ENCODE measurements at places on chromosomes 5 and 9.

DNA sequence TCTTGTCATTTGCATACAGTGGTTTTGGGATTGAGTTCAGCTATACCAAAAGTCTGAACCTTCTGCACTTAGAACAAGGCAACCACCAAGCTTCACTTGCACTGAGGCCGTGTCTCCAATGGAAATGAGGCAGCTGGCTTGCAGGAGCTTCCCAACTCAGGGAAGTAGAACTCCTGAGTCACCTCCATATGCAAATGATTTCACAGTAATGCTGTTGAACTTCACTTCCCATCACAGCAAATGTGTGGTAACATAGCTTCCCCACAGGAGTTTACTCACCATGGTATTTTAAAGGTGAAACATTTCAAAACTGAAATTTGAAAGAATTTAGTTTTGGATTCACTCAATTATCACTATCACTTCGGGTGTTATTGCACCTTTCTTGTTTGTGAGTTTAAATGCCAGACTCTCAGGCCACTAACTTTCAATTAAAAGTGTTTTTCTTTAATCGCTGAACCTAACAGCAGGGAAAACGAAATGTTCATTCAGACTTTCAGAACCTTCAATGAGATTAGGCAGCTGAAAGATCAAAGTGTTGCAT is 9.0 kb downstream of the CD274 start:
- DNase-seq = peak; percentile 53

- no peak for DNase-seq
Measured at GRCh38 chr5:100444961-100445360, 90.2 kb upstream of the FAM174A start.

GRCh38 chr5:116992681-116993080 is 418.1 kb upstream of the SEMA6A start:
- DNase-seq = no peak

- DNase-seq = no peak
Measured at GRCh38 chr9:121604654-121605053, 46.8 kb upstream of the DAB2IP start.

DNA sequence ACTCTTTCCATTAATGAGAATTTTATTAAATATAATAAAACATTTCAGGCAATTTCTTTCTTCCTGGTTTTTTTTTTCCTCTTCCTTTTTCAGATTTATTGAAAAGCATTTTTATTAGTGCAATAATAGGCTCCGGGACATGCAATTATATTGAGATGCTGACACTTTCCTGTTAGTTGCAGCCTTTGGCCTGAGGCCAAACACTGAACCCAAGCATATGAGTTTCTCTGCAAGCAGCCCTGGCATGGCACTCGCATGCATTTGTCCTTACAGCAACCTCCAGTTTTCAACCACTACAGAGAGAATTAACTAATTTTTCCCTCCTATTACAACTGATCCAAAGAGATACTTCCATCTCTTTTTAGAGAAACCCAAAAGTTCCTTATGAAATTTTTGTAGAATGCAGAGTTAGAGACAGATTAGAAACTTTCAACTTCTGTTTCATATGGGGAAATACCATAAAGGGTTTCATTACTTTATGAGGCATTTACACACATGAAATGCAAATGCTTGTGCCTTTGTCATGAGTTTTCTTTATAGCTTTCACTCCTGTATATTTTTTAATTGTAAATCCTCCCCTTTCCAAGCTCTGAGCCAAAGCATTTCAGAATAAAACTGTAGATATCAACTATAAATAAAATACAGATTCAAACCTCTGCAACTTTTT is 183.0 kb downstream of the CETN3 start:
- DNase-seq = no peak

DNA sequence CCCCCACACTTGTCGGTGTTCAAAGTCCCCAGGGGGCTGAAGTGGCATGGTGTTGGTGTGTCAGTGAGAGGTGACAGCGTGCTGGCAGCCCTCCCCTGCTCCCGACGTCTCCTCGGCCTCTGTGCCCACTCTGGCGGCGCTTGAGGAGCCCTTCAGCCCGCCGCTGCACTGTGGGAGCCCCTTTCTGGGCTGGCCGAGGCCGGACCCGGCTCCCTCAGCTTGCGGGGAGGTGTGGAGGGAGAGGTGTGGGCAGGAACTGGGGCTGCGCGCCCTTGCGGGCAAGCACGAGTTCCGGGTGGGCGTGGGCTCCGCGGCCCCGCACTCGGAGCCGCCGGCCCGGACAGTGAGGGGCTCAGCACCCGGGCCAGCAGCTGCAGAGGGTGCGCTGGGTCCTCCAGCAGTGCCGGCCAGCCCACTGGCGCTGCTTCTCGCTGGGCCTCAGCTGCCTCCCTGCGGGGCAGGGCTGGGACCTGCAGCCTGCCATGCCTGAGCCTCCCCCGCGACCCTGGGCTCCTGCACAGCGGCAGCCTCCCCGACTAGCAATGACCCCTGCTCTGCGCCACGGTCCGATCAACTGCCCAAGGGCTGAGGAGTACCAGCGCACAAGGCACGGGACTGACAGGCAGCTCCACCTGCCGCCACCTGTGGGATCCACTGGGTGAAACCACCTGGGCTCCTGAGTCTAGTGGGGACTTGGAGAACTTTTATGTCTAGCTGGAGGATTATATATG is 224.1 kb upstream of the RIOK2 start:
- DNase-seq = no peak

DNA sequence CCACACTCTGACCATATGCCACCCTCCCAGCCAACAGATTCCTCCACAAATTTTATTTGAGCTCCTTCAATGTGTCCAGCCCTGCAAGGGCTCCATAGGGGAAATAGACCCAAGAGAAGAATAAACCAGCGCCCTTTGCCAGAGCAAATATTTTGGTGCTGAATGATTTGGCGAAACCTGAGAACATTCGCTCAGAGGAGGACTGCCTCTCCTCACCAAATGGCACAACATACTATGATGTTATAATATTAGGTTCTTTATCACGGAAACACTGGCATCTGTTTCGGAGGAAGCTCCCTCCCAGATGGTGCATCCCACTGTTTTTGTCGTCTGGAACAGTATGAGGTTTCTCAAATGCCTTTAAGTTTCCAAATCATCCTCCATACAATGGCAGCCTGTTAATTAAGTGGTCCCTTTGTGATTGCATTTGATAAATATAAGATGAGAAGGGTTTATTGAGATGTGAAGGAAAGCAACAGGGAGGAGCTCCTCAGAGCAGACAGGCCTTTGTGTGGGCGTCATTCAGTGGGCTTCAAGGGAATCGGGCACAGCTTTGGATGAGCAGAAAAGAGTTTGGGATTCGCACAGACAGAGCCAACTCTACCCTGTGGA is 139.1 kb upstream of the ADRA1B start:
- no peak for DNase-seq

DNA sequence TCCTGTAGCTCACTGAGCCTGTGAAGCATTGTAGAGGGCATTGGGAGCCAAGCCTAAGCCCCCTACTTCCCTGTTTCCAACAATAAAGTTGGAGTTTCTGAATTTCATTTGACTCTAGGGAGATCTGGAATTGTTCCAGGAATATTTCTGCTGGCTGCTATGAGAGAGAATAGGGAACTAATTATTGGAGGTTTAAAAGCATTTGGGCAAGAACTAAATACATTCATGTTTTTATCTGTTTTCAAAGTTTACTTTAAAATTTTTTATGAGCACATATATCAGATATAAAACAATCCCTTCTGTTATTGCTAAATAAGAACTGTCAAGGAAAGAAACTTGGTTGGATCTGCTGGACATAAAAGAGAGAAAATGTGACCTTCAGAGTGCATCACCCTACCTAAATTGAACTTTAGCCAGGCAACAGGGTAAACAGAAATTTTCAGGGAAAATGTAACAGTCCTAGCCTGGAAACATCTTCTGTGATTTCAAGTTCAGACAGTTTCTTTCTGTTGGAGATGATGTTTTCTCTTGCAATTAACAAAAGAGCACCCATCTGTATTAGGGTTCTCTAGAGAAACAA is 19.3 kb upstream of the LECT2 start:
- no peak for DNase-seq

- DNase-seq = no peak
Measured at GRCh38 chr5:126263591-126264184, 159.5 kb upstream of the GRAMD2B start.

GRCh38 chr9:87766697-87767096 is 40.8 kb downstream of the CTSL start:
- peak; percentile 62 for DNase-seq

DNA sequence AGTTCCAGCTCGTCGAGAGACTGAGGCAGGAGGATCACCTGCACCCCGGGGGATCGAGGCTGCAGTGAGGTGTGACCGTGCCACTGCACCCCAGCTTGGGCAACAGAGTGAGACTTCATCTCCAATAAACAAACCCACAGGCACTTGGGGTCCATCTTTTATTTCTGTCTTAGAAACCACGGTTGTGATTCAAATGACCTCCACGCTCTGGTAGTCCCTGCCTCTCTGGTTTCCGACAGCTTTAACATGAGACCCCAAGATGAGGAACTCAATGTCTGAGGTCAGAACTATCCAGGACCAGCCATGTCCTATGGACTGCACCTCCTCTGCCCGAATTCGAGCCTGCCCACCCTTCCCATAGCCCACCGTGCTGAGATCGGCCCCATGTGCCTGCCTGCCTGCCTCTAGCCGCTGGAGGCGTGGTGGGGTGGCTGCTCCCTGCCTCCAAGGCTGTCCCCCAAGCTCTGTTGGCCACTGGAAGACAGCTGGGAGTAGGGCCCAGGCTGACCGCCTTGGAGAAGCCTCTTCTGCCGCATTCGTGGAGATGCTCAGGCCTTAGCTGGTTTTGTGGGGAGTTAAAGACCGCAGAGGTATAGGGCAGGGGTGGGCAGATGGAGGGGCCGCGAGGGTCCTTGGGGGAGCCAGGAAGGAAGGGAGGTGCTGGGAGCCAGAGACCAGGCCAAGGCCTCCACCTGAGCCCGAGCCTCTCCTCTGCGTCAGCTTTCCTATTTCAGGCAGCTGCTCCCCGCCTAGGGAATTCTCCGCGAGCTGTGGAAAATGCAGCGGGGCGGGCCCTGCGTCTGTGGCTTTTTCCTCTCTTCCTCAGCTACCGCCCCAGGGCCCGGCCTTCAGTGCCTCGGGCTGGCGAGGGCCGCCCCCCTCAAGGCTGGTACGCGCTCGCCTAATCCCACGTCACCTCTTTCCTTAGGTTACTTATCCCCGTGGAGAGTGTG is 6.9 kb upstream of the WDR5 start:
- no peak for DNase-seq

DNA sequence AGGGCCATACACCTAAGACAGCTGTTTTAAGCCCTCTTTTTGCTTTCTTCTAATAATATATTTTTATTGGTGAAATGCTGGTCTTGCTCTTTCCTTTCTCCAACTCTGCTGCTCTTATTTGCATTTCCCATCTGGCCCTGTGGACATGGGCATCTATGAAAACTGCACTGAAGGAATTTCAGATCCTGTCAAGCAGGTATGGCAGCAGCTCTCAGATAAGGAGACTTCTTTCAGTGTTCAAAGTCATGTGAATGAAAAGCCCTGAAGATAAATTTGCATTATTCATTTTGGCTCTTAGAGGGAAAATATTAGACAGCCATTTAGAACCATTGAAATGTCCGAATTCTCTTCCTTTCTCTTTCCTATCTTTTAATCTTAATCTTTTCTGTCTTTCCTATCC is 668.0 kb upstream of the RIOK2 start:
- DNase-seq = no peak

DNA sequence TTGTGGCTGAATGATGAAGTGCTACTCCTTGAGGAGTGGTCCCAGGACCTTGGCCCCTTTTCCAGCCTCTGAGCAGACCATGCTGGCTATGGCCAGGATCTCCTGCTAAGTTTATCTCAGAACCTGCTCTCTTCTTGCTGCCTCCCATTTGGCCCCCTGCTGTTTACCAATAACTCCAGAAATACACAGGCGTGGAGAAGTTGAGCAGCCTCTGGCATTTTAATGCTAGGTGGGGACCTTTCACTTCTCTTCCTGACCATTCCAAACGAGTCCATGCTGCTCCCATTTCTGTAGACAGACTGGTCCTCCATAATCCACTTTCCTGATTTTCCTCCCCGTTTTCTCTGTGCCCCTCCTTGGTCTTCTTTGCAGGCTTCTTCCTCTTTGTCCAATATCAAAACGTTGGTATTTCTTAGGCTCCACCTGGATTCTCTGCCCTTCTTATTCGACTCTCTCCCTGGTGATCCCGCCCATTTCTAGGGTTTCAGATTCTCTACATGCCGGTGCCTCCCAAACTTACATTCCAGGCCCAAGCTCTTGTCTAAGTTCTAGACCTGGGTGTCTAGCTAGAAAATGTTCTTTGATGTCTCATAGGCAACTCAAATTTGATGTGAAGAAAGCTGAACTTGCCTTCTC is 33.4 kb upstream of the TNFAIP8 start:
- DNase-seq = no peak

DNA sequence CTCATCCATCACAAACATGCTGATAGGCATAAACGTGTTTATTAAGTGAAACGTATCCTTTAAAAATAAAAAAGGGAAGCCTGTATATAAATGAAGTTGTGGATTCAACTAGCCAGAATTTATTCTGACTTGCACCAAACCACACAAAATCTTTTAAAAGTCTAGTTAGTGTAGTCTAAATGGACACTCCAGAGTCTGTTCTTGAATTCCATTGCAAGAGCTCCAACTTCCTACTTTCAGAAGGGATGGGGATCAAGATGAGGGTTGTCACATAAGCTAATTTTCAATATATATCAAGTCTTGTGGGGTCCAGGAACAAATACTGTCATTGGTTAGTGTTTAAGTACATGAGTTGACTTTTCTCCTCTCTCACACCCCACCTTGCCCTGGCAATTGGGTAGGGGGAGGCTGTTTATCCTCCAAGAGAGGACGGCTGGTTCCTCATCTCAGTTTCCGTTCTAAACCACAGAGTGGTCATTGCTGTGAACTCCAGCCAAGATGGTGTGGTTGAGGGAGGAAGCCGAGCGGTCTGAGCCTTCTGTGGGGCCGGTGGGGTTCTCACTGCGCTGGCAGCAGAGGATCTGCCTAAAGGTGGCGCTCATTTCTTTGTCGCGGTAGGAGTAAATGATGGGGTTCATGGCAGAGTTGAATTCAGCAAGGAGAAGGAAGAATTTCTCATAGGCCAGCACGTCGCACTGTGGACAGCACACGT is 163.2 kb downstream of the LPAR1 start:
- DNase-seq = peak; percentile 86

DNA sequence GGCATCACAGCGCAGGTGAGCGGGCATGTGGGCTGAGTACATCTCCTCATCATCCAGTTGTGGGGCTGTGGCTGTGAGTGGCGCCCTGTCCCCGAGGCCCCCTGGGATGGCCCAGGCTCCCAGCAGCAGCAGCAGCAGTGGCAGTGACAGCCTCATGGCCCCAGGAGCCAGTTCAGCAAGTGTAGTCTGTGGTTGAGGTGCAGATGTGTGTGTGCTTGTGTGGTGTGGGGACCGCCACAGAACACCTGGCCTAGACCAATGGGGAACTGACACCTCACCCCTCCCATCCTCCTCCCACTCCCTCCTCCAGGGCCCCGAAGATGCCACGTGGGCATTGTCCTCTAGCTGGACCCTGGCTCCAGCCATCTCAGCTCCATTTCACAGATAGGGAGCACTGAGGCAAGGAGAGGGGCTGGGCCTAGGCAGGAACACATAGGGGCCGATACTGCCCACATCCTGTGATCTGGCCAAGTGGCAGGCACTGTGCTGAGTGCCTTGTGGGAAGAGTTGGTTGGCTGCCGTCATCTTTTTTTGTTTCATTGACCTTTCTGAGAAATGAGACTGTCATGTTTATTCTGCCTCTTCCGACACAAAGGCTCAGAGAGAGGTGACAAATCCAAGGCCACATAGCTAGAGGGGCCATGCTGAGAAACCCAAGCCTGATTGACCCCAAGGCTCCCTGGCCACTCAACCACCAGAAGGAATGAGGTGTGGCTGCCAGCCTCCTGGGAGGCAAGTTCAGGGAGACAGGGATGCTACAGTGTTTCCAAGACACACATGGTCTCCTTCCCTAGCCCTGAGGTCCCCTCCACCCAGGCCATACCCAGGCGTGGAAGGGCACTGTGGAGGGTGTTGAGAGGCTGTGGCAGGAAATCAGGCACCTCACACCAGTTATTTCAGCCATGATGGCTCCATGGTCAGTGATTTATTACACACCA is at the start of gene MZB1:
Gene MZB1, minus strand, starts transcription at position 213 of the 938 bp plus-strand sequence. Its CDS starts 57 bp downstream, at position 156.
- peak; percentile 47 for DNase-seq

Measured in endodermal cell (in vitro differentiated cells).